ENCODE measurements at places on chromosomes 12 and 14. TPM values are rescaled to one million over a fixed set of nuclear protein-coding genes. Genes with fewer than 3 reads are reported as not detected.

LTA4H gene
- 35.1 TPM for polyA plus RNA-seq

KRT71 gene
- not detected for polyA plus RNA-seq

AJUBA gene
- 94.7 TPM for polyA plus RNA-seq

DNA sequence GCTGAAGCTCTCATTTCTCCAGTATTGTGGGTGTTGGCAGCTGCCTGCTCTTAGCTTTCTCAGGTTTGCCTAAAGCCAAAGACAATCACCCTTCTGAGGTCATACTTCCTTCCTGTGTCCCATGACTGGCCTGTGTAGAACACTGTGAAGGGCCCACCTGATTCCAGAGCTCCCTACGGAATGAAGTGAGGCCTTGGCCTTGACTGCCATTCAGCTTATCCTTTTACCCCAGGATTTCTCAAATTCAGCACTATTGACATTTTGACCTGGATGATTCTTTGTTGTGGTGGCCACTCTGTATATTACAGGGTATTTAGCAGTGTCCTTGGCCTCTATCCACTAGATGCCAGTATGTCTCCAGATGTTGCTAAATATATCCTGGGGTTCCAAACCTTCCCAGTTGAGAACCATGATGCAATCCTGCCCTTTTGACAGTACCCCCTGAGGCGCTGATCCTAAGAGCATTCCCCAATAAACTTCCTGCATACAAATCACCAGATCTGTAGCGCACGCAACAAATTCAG lies 112.3 kb upstream of the KRR1 start:
- DNase-seq = no peak

GRCh38 chr12:81339071-81339470 lies 261.2 kb downstream of the ACSS3 start:
- no peak for DNase-seq

DNA sequence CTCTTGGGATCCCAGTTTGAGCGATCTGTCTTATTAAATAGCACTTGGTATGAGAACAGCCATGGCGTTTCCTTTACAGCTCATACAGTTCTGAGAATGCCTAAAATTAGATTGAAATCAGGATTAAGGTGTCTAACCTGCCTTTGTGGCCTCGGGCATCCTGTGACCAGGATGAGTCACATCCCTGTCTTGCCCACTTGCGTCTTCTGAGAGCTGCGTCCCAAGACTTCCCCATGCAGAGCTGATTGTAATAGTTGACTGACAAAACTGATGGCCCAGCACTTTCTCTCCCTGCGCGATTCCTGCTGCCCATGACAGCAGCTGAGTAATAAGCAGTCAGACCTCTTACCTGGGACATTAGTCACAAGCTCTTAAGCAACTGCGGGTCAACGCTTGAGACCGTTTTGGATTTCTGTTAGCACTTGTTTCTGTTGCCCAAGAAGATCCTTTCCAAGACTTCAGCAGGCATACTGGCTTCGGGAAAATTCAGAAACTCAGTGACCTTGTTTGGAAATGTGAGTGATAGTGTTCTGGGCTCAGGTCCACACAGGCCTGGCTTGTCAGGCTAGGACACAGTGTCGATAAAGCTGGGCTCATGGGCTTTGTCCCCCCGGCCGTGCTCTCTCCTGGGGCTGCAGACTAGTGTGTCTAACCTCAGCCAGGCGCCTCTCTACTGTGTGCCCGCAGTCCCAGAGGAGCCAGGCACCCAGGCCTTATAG lies 169.9 kb upstream of the HIF1A start:
- no peak for DNase-seq
